Upper lobe of left lung (tissue), 6 donors: ENCODE measurements at places on chromosomes 6 and 20. TPM values are rescaled to one million over a fixed set of nuclear protein-coding genes. Genes with fewer than 3 reads are reported as not detected.
A peak's percentile ranks its signal among the peaks of the same experiment; 100 is the strongest.

DNA sequence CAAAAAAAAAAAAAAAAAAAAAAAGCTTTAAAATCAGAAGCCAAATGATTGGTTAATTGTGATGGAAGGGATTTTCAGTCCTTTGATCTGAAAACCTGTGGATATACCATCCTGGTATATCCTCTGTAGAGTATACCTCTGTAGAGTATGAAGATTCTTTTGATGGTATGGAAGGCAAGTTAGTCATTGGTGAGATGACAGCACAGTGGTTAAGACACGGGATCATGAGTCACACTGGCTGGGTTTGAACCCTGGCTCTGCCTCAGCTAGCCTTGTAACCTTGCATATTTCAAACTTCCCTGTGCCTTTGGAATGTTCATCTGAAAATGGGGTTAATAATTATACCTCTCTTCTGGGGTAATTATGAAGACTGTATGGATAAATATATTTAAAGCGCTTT is 179.3 kb downstream of the CARMIL1 start:
- peak; percentile 37 for DNase-seq
- no peaks in the 10 kb centered on the region for H3K36me3 ChIP-seq
- H3K27me3 ChIP-seq, result no peaks in the 10 kb centered on the region
- no peaks in the 10 kb centered on the region for H3K4me1 ChIP-seq
- H3K27ac ChIP-seq, result no peak overlapping the region

GRCh38 chr6:156791320-156791850 is 14.2 kb downstream of the ARID1B start:
- H3K27me3 ChIP-seq, result no peaks in the 10 kb centered on the region
- H3K4me1 ChIP-seq, result peaks cover 48% of the 10 kb centered on the region
- H3K36me3 ChIP-seq, result no peaks in the 10 kb centered on the region
- H3K4me3 ChIP-seq, result no peak overlapping the region
- no peak for DNase-seq

DNA sequence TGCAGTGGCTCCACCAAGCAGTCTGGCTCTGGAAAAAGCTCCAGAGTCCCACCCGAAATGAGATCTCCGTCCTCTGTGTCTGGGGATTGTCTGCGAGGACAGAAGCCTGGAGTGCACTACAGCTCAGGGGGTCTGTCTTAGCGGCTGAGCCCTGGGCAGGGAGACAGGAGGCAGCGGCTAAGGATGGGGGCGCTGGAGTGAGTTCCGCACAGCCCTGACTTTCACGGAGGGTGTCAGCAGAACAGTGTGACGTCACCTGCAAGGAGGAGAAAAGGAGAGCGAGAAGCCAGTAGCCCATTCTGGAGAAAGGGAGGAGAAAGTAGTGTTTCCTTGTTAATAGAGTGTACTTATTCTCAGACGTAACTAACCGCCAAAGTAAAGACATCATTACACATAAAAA is 97.6 kb downstream of the FAM50B start:
- no peaks in the 10 kb centered on the region for H3K27me3 ChIP-seq
- H3K4me3 ChIP-seq, result no peak overlapping the region
- DNase-seq, result no peak
- no peak overlapping the region for H3K27ac ChIP-seq

Gene PHF10
- total RNA-seq, result 79.2 TPM

Gene KIF6
- 0.83 TPM for total RNA-seq

- peak within 1 kb of the TSS; percentile 50 for H3K4me3 ChIP-seq
- no peak within 1 kb of the TSS for H3K27ac ChIP-seq
- H3K4me1 ChIP-seq, result peaks cover 10% of the 10 kb centered on the region
- peak; percentile 84 for DNase-seq
- H3K36me3 ChIP-seq, result no peaks in the 10 kb centered on the region
Measured at GRCh38 chr6:71886184-71887005, at the start of gene RIMS1. RIMS1 (plus strand) TSS chr6:71886550; CDS start chr6:71887024, 474 bp downstream.

GRCh38 chr6:16760516-16761470 is at the start of gene ATXN1:
ATXN1 (minus strand) TSS chr6:16761460.
- DNase-seq, result no peak
- H3K4me3 ChIP-seq, result peak within 1 kb of the TSS; percentile 96
- no peaks in the 10 kb centered on the region for H3K36me3 ChIP-seq
- H3K27me3 ChIP-seq, result no peaks in the 10 kb centered on the region

DNA sequence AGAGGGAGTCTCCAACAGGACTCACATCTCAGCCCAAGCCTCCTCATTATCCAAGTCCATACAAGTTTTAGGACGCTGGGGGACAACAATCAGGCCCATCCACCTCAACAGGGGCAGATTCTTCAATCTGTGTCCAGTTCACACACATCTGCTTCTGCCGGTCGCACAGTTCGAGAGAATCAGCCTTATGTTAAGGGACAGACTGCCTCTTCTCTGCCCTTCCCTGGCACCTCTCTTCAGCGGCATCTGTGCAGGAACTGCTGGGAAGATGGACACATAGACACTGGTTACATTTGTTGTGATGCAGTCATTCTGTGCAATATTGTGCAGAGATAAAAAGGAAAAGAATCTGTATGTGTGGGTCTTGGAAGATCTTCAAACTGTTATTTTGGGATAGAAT is 21.0 kb downstream of the ULBP1 start:
- H3K4me3 ChIP-seq, result no peak overlapping the region
- H3K27ac ChIP-seq, result no peak overlapping the region
- peaks cover 62% of the 10 kb centered on the region for H3K27me3 ChIP-seq

- H3K36me3 ChIP-seq, result peaks cover 3% of the 10 kb centered on the region
- H3K4me1 ChIP-seq, result no peaks in the 10 kb centered on the region
- DNase-seq, result no peak
- no peak overlapping the region for H3K27ac ChIP-seq
- H3K4me3 ChIP-seq, result no peak overlapping the region
Measured at GRCh38 chr6:100726666-100727065, 154.5 kb downstream of the ASCC3 start.

- H3K27me3 ChIP-seq, result no peaks in the 10 kb centered on the region
- H3K4me1 ChIP-seq, result no peaks in the 10 kb centered on the region
- DNase-seq, result no peak
- H3K27ac ChIP-seq, result no peak overlapping the region
- no peaks in the 10 kb centered on the region for H3K36me3 ChIP-seq
- H3K4me3 ChIP-seq, result no peak overlapping the region
Measured at GRCh38 chr6:43742931-43743632, 26.9 kb upstream of the VEGFA start.

DNA sequence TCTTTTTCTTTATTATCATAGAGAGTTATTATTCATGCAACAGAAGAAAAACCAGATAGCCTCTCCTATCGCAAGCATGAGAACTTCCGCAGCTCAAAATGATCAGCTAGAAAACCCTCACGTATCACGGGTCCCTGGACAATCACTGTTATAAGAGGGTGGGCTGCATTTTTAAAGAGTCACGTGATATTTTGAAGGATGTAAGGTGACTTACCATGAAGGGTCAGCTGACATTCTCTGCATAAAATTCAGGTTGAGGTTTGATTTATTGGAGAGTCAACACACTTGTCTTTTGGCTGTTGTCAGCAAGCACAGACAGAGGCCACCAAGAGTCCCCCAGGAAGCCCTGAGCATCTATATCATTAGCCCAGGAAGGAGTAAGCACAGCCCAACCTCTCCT is 39.5 kb downstream of the ID4 start:
- DNase-seq, result no peak
- H3K27ac ChIP-seq, result no peak overlapping the region
- no peak overlapping the region for H3K4me3 ChIP-seq

- no peaks in the 10 kb centered on the region for H3K36me3 ChIP-seq
- DNase-seq, result no peak
Measured at GRCh38 chr6:126134491-126134890, 148.2 kb downstream of the TRMT11 start.

- DNase-seq, result no peak
- H3K27ac ChIP-seq, result no peak overlapping the region
- no peaks in the 10 kb centered on the region for H3K27me3 ChIP-seq
- H3K4me3 ChIP-seq, result no peak overlapping the region
- peaks cover 20% of the 10 kb centered on the region for H3K4me1 ChIP-seq
Measured at GRCh38 chr20:51536116-51537069, 6.1 kb downstream of the NFATC2 start.

Gene GUCA1A
- total RNA-seq, result not detected

GRCh38 chr20:32455901-32456701 is 98.0 kb downstream of the ASXL1 start:
- peaks cover 9% of the 10 kb centered on the region for H3K36me3 ChIP-seq
- H3K4me1 ChIP-seq, result peaks cover 23% of the 10 kb centered on the region
- no peaks in the 10 kb centered on the region for H3K27me3 ChIP-seq
- DNase-seq, result no peak

DNA sequence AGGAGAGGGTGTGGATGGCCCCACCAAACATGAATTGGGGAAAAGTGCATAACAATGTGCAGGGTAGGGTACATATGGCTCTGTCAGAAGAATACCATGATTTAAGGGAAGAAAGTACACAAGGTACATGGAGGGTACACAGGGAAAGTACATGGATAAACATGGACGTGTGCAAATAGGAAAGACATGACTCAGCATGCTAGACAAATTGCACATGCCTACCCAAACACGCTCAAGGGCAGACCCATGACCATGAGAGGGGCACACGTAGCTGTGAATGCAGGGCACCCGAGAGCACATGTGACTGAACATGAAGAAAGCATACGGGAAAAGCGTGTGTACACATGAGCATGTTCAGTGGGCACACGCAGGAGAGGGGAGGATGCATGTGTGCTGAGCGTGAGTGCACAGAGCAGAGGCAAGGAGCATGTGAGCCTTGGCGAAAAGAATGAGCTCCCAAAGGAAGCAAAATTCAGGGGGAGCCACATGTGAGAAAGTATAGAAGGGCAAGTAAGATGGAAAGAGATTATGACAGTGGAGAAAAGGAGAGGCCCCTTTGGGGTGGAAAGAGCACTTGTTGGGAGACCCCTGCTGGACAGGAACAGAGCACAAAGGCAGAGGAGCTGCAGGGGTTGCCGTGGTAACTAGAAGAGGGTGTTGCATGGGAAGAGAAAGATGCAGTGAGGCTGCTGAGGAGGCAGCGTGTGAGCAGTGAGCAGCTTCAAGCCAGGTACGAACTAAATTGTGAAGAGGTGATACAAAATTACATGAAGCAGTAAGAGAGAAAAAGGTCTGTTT is 17.8 kb downstream of the OR2H2 start:
- H3K4me3 ChIP-seq, result no peak overlapping the region
- no peaks in the 10 kb centered on the region for H3K4me1 ChIP-seq
- peaks cover 17% of the 10 kb centered on the region for H3K36me3 ChIP-seq
- no peak for DNase-seq

Gene POM121L2
- total RNA-seq, result not detected
